ENCODE measurements at places on chromosomes 5 and 9.

DNA sequence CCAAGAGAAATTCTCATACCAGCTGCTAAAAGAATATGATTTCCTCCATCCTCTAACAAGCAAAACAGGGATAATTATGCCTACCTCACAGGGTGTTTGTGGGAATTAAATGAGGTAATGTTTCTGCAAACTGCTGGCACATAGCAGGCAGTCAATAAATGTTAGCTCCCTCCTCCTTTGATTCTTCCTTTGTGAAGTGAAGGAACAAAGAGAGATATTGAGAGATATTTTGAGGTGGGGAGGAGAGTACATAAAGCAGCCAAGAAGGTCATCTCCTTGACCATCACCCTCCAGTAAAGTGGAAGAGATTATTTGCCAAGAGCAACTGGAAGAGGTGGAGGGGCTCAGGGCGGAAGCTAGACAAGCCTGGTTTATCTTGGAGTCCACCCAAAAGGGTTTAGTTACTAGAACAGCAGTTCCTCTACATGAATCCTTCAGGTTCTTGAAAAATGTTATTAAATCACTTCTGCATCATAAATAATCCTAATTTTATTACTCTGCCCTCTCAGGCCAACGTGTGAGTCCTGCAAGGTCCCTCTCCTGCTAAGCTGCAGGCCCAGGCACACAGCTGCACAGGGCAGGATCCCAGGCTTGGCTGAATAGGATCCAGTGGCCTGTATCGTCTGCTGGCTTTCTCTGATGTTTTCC is 35.0 kb upstream of the TLE1 start:
- DNase-seq, result no peak

DNA sequence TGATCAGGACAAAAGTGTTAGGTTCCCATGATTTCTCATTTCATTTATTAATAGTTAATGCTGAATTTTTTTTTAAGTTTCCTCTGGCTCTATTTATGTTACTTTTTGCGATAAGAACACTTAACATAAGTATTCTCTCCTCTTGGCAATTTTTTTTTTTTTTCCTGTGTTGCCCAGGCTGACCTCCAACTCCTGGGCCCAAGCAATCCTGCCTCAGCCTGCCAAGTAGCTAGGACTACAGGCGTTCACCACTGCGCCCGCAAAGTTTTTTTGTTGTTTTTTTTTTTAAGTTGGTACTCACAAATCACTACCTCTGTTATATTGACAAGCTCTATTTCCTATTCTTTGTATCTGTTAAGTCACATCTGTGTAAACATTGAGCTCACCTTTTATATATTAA is 5.7 kb upstream of the PCYOX1L start:
- DNase-seq, result no peak

DNA sequence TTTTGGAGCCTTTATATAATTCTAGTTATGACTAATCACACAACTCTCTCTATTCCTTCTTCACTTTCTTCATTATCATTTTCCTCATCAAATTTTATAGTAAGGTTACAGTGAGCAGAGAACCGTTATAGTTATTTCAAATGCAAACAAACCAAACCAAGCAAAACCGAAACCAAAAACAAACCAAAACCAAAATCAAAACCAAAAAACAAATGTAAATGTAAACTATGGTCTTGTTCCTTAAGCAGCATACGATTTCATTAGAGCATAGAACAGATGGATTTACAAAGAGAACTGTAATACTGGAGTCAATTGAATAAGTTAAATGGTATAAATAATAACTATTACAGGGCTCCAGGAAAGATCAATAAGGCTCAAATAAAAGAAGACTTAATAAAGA is 447.1 kb downstream of the LRRC70 start:
- DNase-seq, result no peak

DNA sequence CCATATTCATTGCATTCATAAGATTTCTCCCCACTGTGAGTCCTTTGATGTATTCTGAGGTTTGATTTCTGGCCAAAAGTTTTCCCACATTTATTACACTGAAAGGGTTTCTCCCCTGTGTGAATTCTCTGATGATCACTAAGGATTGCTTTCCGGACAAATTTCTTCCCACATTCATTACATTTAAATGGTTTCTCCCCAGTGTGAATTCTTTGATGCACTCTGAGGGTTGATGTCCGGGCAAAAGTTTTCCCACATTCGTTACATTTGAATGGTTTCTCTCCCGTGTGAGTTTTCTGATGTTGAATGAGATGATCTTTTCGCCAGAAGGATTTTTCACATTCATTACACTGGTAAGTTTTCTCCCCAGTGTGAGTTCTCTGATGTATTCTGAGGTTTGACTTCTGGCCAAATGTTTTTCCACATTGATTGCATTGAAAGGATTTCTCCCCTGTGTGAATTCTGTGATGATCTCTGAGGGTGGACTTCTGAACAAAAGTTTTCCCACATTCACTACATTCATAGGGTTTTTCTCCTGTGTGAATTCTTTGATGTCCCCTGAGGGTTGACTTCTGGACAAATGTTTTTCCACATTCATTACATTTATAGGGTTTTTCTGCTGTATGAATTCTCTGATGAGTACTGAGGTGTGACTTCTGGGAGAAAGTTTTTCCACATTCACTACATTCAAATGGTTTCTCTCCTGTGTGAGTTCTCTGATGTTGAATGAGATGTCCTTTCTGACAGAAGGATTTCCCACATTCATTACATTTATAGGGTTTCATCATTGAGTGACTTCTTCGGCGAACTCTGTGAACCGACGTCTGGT is 18.8 kb downstream of the ZNF510 start:
- DNase-seq, result no peak

- DNase-seq, result no peak
Observed at GRCh38 chr5:144422018-144422727, 251.5 kb downstream of the KCTD16 start.

DNA sequence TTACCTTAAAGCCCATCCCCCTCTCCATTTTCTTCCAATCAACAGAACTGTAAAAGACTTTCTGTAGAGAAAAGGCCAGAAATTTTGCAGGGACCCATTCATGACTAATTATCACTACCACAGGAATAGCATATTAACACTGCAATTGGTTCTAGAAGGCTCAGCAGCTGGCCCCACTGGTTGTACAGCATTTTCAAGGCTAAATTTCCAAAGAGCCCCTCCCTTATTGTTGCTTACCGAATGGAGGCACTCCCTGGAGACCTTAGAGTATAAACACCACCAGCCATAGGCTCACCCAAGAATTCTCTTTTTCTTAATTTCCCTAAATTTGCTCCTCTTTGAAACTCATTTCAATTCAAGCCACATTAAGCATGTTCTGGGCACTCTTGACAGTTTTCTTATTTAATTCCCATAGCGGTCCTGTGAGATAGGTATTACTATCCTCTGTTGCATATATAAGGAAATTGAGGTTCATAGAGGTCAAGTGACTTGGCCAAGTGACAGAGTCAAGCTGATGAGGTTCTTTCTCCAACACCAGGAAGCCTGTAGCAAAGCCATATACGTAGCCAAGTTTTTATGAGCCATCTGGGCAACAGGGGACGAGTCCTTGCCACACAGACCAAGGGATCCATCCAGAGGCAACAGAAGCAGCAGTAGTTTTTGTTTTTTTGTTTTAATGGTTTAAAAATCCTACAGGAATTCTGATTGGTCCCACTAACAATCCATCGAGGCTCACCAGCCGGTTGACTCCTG is 83.9 kb upstream of the NR5A1 start:
- DNase-seq, result peak; percentile 62

GRCh38 chr5:156479849-156480248 is 152.9 kb downstream of the SGCD start:
- DNase-seq, result no peak

DNA sequence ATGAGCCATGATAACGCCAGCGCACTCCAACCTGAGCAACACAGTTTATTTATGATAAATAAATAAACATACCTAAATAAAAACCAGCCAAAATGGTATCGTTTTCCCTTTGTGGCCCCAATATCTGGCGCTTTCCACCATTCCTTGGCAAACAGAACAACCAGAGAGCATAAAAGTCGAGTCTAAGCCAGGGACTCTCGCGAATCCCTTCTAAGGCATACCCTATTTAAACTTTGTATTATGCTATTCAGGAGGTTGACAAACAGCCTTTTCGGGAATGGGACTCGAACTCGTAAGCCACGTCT is 386 bp upstream of the MATR3 start:
- DNase-seq, result no peak

GRCh38 chr9:29906065-29906464 is 2332.8 kb upstream of the C9orf72 start:
- DNase-seq, result no peak

- DNase-seq, result no peak
Observed at GRCh38 chr5:123112196-123112595, 23.2 kb downstream of the PRDM6 start.

GRCh38 chr5:10351199-10351905 is 2.1 kb upstream of the MARCHF6 start:
- DNase-seq, result no peak

- DNase-seq, result no peak
Observed at GRCh38 chr9:2286825-2287455, 271.8 kb downstream of the SMARCA2 start.

Data from small intestine (tissue), 16 donors.